ENCODE measurements at places on chromosomes 7 and 10.

DNA sequence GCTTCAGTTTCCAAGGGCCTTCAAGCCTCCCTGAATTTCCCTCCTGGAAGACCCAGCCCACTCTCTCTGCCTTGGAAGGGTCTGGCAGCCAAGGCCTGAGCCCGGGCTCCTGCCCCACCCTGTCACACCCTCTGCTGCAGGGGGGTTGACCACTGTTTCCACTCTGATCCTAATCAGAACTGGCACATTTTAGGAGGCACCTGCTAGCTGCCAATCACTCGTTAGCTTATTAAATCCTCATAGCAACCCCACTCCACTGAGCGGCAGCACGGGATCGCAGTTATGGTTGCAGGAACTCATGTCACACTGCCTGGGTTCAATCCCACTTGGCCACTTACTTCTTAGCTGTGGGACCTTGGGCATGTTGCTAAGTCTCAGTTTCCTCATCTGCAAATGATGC, 12.9 kb downstream of the HSPB1 start:
- no peak for DNase-seq

DNA sequence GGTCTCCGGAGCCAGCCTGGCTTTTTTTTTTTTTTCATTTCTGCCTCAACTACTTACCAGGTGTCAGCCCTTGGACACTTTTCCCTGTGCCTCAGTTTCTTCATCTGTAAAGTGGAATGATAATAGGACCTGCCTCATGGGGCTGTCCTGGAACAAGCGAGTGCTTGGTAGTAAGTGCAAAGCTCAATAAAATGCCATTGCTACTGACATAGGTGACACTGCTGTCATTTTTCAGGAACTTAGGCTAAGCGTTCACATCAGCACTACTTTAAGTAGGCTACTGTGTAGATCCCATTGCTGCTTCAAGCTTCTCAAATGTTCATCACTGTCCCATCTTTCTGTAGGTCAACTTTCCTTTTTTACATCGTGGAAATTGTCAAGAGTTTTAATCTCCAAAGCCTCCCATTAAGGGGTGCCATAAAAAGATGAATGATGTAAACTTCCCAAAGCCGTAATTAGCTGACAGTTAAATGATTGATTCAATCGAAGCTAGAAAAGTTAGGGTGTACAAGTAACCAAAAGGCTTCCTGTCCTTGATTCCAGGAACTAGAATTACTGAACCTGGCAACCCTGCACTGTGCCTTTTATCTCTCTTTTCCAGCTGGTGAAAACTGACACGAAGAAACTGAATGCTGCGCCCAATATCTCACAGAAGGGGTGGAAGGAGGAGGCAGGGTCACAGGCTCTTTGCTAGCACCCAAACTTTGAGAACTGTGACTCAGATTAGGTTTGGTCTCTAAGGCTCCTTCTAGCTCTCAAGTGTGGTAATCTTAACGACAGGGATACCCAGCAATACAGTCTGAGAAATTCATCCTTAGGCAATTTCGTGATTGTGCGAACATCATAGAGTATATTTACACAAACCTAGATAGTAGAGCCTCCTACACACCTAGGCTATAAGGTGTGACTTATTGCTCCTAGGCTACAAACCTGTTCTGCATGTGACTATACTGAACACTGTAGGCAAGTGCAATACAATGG, 861 bp upstream of the USP6NL start:
- no peak for DNase-seq

DNA sequence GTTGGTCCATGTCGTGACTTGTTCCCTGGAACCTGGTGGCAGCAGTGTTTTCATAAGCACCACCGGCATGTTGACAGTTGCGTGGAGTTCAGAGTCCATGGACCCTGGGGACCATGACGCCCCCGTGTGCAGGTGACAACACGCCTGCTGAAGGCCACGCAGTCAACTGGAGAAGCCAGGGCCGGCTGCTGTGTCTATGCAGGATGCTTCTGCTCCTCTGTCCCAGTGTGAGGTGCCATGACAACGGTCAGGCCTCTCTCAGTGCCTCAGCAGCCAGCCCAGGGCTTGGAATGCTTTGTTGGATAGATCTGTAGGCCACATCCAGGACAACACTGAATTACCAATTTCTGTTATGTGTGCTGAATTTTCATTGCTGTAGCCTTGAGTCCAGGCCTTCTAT, 10.7 kb upstream of the VIPR2 start:
- no peak for DNase-seq

DNA sequence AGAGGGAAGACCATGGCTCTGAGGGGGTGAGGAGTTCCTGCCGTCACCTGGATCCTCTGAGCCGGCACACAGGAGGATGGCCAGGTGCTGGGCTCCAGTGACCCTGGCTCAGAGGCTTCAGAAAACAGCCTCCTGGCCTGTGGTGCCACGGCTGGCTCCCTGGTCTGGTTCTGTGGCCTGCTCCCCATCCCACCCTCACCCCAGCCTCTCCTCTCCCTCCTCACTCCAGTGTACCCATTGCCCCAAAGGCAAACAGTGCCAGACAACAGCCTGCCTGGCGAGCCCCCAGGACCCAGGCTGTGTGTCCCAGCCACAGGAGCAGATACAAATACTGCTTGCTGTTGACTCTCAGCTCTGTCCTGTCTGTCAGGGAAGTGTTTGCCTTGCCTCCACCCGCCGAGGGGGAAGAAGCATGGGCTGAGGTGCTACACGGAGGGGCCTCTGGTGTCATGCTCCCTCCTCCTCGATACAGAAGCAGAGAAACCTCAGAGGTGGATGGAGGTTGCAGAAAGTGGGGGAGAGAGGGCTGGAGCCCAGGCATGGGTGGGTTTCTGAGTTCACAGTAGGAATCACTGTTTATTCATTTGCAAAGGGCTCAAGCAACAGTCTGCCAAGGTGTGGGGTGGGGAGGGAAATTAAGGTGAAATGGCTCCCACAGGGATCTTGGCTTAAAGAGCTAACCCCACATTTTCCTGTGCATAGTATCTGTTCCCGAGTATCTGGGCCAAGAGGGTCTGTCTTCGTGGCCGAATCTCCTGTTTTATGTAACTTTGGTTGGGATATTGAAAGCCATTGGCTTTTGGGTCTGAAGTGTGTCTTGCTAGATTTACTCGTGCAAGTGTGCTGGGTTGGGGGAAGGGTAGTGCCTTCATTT, 5.5 kb downstream of the ADRA2A start:
- no peak for DNase-seq

- no peak for DNase-seq
Measured at GRCh38 chr10:93597075-93597599, 3.9 kb downstream of the RBP4 start.

DNA sequence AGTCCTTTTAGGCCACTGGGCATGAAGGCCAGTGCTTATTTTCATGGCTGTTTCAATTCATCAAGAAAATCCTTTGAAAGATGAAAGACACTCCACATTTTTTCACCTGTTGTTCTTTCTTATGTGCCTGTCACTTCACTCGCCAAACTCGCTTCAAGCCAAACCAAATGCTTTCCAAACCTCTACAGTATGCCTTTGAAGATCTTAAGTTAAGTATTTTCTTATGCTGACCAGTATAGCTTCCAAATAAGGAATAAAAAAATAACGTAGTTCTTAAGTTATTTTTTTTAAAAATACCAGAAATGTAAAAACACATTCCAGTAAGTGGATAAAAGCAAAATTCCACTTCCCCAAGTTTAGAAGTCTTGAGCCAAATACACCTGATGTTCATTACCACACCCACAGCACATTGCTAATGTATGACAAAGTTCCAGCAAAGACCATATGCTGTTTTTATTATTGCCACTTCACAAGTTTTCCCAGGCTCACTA, 186.1 kb downstream of the MTERF1 start:
- peak; percentile 68 for DNase-seq

GRCh38 chr7:17497136-17497535, 198.7 kb downstream of the AHR start:
- no peak for DNase-seq

GRCh38 chr10:132460071-132460470, 63.1 kb downstream of the PWWP2B start:
- DNase-seq: no peak

DNA sequence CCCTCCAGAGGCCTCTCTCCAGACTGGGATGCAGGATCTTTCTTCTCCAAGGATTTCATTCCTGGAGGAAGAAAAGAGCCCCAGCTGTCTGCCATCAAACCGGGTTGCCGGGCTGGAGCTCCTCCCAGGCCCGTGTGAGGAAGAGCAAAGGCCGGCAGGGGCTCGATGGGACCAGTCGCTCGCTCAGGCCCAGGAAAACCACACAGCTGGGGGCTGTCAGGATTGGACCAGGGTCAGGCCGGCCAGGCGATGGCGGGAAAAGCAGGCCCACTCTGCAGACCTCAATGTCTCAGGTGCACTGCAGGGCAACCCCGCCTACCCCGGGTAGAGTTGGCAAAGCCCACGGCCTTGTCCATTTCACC, 98.1 kb upstream of the DNAAF5 start:
- no peak for DNase-seq

GRCh38 chr7:108328174-108328651, 128.0 kb downstream of the NRCAM start:
- DNase-seq: no peak

DNA sequence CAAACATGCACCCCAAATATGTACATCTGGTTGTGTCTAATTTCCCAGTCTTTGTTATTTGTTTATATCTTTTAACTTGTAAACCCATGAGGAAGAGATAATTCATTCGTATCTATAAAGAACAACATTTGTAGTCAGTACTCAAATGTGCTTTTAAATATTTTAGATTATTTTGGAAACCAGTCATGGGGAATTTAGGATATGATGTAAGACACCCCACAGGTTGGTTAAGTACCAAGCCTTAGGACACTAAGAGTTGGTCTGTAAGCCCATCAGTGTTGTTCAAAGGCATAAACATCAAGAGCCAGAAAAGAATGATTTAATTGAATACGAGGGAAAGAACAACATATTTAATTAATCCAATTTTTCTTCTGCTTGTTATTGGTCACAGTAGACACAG, 421.1 kb upstream of the SEMA3C start:
- no peak for DNase-seq

DNA sequence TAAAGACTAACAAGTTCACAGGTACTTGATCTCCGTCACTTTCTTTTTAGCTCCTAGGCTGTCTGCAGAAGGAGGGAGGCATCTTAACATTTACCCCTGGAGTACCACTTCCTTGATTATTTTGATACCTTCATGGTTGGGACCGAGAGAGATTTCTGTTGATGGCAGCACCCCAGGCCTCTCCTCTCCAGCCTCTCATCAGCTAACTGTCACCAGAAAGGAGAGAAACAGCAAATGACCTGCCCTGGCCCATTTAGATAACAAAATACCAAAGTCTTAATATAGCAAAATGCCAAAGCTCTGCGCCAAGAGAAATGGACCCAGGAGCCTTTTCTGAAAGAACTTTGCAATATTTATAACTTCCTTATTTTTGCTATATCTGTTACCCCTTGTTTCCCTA, 30.0 kb upstream of the KLHL7 start:
- no peak for DNase-seq

DNA sequence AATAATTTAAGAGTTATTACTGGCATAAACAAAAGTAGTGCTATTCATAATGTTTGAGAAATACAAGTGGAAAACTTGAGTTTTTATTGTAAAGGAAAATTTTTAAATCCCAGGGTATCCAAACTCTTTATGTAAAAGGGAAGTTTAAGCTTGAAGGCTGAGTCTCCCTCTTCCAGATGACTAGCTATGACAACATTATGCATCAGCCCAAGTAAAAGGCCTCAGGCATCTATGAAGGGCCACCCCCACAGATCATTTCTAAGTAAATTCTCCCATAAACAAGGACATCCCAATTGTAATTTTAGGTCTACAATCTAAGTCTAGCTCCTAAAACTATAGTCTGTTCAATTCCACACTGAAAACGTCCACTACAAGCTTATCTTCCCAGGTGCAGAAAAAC, 166.2 kb upstream of the STEAP1 start:
- DNase-seq: no peak

- peak; percentile 33 for DNase-seq
Measured at GRCh38 chr7:131829947-131830558, 273.6 kb upstream of the PODXL start.

DNA sequence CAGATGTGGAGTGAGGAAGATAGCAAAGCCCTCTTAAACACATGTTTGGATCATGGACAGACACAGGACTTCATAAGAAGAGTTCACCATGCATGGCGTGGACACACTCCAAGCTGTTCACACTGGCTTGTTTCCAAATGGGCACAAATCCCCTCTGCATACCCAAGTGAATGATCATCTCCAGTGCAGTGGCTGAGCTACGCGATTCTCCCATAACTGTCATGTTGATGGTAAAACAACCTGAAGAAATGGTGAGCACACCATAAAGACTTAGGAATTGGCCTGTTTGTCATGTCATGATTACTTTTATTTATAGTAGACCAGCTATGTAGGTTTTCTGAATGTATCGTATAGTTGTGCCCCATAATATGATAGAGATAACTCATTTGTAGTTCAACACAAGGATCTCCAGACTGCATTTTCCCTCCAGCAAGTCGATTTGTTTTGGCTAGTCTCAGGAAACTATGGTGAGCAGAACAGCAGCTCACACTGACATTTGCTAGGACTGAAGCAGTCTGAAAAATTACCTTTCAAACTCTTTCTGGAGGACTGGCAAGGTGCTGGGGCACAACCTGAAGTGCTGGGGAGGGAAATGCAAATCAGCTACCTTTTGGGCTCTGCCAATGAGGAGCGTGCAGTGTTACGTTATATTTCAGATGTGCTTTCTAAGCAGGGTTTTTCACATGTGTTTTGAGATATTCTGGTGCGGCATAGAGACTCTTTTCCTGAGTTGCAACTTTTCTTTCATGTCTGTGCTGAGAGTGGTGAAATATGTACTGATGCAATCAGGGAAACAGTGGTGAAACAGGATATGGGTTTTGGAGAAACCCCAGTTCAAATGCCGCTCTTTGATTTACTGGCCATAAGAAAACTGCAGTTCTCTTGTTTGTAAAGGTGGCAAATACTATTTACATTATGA, 629.6 kb upstream of the DPP6 start:
- no peak for DNase-seq

DNA sequence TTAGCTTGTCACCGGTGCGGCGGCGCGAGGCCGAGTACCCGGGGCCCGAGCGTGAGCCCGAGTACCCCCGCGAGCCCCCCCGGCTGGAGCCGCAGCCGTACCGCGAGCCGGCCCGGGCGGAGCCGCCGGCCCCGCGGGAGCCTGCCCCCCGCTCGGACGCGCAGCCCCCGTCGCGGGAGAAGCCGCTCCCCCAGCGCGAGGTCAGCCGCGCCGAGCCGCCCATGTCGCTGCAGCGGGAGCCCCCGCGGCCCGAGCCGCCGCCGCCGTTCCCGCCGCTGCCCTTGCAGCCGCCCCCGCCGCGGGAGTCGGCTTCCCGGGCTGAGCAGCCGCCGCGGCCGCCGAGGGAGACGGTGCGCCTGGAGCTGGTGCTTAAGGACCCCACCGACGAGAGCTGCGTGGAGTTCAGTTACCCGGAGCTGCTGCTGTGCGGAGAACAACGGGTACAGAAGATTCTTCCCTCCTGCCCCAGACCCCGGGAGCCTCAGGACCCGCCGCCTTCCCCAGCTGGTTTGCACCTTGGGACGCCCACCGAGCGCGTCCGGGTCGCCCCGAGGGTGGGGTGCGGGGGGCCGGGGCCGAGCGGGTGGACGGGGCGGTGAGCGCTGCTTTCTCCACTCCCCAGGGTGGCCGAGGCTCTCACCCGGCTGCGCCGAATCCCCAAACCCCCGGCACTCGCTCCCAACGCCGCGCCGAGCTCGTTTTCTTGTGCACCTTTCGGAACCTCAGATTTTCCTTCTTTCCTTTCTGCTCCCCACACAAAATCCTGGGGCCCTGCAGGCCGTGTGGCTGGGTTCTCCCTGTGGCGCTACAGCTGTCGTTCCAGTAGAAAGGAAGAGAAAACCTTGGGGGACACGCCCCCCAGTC, 708 bp downstream of the UBN2 start:
- DNase-seq: no peak

All from retinal pigment epithelial cell (primary cell).